ENCODE measurements at places on chromosomes 13 and 19. TPM values are rescaled to one million over a fixed set of nuclear protein-coding genes. Genes with fewer than 3 reads are reported as not detected.

Gene FSTL3
- 2.9 TPM for total RNA-seq

Gene TMEM91
- 14.3 TPM for total RNA-seq

Gene IGFL2
- total RNA-seq, result not detected

Gene LGALS16
- not detected for total RNA-seq

Gene CLDND2
- 1.5 TPM for total RNA-seq

Gene ZNF177
- total RNA-seq, result 3.6 TPM

Gene BRCA2
- 3.2 TPM for total RNA-seq

Gene PCCA
- total RNA-seq, result 9.7 TPM

Gene CEACAM16
- not detected for total RNA-seq

Gene SYNGR4
- total RNA-seq, result not detected

Gene KLK7
- total RNA-seq, result not detected

Gene NLRP7
- not detected for total RNA-seq

Gene RGS9BP
- total RNA-seq, result 0.89 TPM

Gene C13orf42
- not detected for total RNA-seq

Gene SCGB2B2
- 0.73 TPM for total RNA-seq

Gene ZFP82
- 8.6 TPM for total RNA-seq

Gene CNN1
- not detected for total RNA-seq

Gene CLEC17A
- not detected for total RNA-seq

Gene PLK5
- not detected for total RNA-seq

Gene PINLYP
- 0.33 TPM for total RNA-seq

Gene PRR19
- total RNA-seq, result 0.64 TPM

Gene OPA3
- total RNA-seq, result 9.9 TPM

Gene FBXO17
- not detected for total RNA-seq

Gene MARK4
- total RNA-seq, result 24.3 TPM

Gene NLRP9
- total RNA-seq, result not detected

Gene SIN3B
- 86.4 TPM for total RNA-seq

Gene ICAM5
- not detected for total RNA-seq

Gene TLE2
- total RNA-seq, result 23.1 TPM

Gene OR7C1
- total RNA-seq, result not detected

Gene ODAD3
- not detected for total RNA-seq

Gene CAPN12
- 16.8 TPM for total RNA-seq

Gene ONECUT3
- total RNA-seq, result not detected

Gene PLIN5
- total RNA-seq, result 1.4 TPM

Gene ZFP14
- total RNA-seq, result 21.2 TPM

Gene ACTMAP
- total RNA-seq, result 5.2 TPM

Gene ZNF98
- not detected for total RNA-seq

Data from CD4-positive, alpha-beta memory T cell (primary cell).